ENCODE measurements at places on chromosomes 5 and 9.

DNA sequence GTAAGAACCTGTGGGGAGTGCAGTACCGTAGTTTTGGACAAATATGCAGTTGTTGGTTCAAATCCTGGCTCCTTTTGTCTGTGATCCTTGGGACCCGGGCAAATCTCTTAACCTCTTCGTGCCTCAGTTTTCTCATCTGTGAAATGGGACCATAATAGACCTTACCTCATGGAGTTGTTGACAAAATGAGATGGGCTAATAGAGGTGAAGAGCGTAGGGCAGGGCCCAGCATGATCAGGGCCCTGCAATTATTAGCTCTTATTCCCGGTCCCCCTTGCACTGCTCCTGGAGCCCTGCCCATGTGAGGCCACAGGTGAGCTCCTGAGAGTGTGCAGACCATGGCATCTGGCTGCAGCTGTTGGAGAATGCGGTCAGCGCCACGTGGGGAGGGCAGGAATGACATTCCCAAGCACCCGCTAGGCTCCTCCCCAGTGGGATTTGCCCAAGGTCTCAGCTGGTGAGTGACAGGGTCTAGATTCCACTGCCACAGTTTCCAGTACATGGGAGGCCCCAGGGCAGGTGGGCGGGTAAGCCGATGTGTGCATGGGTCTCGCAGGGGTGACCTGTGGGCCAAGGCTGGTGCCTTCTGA lies 41.0 kb downstream of the NEK6 start:
- no peak for DNase-seq

DNA sequence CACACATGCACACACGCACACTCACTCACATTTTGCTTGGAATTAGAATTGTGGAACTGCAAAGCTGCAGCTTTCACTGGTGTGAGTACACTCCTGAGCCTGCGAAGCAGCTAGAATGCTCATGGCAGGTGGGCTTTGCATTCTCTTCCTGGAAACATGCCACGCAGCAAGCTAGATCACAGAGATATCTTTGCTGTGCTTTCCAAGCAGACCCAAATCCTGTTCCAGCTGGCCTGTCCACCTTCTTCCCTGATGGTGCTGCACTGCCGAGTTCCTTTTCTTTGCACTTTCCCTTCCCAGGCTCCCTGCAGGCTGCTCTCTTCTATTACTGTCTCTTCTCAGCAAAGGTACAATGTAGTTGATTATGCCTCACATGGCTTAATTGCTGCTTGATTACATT lies 92.7 kb upstream of the CKMT2 start:
- DNase-seq: no peak

DNA sequence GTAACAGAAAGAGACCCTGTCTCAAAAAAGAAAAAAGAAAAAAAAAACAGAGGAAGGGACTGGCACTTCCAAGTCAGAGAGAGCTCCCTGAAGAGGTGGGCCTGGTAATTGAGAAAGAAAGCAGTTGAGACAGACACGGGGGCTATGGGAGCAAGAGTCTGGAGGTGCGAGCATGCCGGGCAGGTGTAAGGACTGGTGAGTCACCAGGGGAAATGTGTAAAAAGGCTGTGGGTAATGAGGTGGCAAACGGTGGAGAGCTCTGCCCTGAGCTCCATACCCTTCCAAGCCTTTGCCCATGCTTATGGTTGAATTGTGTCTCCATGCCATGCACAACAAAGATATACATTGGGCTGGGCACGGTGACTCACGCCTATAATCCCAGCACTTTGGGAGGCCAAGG lies 18.0 kb upstream of the JADE2 start:
- no peak for DNase-seq

DNA sequence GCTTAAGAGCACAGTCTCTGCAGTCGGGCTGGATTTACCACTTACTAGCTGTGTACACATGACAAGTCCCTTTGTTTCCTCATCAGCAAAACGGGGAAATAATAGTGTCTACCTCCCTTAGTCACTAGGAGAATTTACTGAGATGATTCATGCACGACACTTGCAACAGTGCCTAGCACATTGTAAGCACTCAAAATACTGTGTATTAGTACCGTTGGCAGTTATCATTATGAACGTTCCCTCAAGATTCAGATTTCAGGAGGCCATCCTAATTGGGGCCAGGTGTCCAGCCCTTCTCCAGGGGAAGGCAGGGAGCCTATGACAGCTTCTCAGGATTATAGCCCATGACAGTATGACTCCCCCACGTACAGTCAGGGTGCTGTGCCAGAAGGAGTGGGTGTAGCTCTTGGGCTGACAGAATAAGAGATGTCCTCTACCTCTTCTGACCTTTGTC lies 164.3 kb downstream of the DOCK2 start:
- DNase-seq: no peak

DNA sequence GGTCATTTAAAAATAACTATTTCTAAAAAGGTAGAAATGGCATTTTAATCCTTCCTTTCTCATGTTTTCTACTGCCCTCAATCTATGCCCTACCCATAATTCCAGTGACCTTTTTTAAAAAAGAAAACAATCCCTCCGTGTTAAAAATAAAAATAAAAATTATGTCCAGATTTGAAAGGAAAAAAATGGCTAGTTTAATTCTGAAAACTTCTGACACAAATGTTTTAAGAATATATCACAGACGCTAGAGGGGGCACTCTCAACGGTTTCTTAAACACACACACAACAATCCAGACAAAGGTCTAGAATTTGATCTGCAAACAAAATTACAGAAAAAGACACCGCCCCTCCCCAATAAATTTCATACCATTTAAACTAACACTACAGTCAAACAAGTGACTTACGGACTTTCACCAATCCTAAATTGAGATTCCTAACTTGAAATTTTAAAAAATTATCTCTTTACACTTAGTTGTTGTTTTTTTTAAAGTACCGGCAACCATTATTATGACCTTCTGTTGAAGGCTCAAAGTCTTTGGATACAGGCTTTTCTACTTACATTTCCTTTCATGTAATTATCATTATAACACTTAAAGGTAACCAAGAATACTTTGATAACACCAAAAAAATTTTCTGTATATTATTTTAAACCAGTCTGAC lies 38.2 kb downstream of the CLINT1 start:
- no peak for DNase-seq

DNA sequence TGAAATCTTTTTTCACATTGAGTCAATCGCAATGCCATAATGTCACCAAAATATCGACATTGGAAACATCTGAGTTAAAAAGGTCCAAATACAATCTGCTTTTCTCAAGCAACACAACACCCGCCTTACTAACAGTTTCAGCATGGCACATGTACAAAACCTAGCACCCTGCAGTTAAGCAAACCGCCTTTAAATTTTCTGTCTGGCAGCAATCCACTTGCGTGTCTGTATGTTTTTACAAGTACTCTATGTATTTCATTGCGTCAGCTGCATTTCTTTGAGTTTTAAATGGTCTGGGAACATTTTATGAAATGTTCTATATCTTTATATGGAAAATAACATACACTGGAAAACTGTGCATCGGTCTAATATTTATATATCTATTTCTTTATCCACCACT lies 134.6 kb downstream of the DENND1A start:
- no peak for DNase-seq

- DNase-seq: no peak
Measured at GRCh38 chr5:174581894-174582293, 142.5 kb upstream of the MSX2 start.

DNA sequence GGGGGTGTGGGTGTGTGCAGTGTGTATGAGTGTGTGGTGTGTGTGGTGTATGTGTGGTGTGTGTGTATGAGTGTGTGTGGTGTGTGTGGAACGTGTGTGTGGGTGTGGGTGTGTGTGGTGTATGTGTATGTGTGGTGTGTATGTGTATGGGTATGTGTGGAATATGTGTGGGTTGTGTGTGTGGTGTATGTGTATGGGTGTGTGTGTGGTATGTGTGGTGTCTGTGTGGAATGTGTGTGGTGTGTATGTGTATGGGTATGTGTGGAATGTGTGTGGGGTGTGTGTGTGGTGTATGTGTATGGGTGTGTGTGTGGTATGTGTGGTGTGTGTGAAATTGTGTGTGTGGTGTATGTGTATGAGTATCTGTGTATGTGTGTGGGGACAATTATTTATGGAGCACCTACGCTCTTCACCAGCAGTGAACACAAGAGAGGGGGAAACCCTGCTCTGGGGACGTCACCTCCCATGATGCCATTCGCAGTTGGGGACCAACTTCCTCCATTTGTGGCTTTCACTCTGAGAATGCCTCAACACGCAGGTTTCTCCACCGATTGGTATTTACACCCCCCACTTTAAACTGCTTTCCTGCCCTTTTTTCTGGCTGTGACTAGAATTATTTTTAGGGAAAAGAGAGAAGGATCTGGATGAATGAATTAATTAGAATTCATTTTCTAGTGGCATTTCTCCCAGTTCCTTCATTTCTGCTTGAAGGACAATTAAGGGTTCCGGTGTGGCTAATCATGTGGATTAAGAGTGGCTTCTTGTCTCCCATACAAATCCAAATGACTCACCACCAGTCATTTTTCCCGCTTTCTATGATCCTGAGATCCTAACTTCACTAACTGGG lies 238.1 kb downstream of the ROR2 start:
- DNase-seq: no peak

DNA sequence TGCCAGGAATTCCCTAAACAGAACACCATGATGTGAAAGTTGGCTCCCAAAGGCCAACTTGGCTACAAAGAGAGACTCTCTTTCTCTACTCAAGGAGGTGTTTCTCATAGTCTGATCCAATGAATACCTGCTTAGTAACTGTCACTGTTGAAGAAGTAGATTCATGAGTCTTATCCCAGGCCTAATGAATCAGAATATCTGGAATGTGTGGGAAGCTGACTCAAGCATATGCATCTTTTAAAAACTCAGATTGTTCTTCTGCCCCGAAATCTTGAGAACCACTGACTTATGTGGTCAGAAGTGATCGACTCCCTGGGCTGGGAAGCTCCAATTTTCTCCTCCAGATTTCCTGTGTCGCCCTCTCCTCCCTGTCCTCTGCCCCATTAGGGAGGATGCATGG lies 345.6 kb downstream of the PLK2 start:
- no peak for DNase-seq

GRCh38 chr5:140605879-140606278 lies 27.1 kb downstream of the CD14 start:
- DNase-seq: no peak

- DNase-seq: no peak
Measured at GRCh38 chr9:90546200-90546599, 96.4 kb downstream of the DIRAS2 start.

- DNase-seq: no peak
Measured at GRCh38 chr9:4327504-4328191, 27.8 kb upstream of the GLIS3 start.

- DNase-seq: no peak
Measured at GRCh38 chr5:143056792-143057579, 286.8 kb downstream of the ARHGAP26 start.

DNA sequence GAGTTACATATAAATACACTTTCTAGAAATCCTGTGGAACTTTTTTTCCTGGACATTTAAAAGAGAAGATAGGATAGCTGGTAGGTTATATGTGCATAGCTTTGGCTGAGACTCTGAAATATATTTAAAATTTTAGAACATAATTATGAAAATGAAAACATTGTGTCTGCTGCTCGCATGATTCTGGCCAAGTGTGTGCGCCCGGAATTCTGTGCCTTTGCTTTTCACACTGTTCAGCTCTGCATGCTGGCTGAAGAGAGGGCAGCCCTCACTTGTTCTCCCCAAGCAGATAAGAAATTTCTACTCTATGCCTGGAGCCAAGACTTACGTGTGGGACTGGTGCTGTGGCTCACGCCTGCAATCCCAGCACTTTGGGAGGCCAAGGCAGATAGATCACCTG lies 153.9 kb downstream of the MED10 start:
- no peak for DNase-seq

DNA sequence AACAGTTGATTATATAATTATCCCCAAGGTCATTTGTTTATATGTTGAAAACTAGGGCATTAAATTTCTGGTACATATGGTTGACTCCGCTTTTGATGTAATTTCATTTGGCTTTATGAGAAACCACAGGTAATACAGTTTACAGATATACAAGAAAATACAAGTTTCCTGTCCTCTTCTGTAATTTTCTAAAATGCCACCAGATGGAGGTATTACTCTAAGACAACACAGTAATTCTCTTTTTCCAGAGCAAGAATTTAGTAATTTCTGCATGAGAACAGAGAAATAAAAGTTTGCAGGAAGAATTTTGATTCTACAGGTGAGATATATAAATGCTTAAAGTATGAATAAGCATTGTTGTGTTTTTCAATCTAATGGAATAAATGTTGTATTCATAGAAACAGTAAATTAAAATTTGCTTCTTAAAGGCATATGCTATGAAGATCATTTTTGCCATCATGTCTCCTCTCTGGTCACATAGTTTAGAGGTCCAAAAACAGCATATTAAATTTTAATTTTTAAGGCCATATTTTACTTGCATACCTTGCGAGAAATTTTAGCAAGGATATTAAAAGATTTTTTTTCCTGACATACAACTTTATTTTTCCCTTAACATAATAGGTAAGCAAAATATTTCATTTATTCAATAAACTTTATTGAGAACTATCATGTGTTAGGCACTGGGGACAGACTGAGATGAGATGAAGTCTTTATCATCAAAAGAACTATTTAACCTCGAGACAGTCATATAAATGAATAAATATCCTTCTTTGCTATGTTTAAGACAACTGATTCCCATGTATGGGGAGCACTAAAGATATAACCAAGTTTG lies 22.7 kb downstream of the CHD1 start:
- DNase-seq: no peak

- no peak for DNase-seq
Measured at GRCh38 chr5:149794487-149794971, 64.4 kb downstream of the PPARGC1B start.

DNA sequence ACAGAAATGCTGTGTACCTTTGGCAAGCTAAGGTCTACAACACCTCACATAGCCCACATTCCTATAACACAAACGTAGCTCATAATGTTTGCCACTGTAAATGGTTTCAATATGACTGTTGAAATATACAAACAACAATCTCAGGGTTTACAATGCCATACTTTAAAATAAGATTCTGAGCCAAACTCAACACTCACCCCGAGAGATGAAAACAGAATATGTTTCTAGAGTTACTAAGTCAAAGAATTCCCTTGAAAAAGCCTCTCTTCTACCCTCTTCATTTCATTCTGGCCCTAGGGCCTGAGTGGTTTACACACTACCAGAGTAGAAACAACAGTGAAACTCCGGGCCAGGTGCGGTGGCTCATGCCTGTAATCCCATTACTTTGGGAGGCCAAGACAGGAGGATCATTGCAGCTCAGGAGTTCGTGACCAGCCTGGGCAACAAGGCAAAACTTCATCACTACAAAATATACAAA lies 72.6 kb downstream of the MYO10 start:
- no peak for DNase-seq

DNA sequence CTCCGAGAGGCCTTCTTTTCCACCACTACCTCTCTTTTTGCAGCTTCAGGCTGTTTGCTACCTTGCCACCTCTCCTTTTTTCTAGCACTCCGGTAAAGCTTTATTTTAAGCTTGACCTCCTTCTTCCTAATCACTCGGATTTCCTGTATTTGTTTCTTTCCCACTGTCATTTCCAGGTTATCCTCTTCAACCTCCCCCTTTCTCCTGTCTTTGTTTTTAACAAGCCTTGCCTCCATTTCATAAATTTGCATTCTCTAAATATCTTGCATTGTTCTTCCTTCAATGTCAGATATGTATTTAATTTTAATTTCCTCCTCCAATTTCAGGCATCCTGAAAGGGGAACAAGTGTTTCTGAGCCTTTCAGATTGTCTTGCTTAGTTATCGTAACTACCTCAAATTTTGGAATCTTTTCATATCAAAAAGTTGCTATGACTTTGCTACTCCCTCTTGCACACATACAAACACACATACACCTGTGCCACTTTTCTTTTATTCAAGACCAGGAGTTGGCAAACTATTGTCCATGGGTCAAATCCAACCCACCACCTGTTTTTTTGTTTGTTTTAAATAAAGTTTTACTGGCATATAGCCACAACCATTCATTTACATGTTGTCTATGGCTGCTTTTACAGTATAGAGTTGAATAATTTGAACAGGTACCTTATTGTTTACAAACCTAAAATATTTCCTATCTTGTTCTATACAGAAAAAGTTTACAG lies 22.7 kb downstream of the DPYSL3 start:
- DNase-seq: no peak
